ENCODE measurements at places on chromosomes 2 and 18.

- DNase-seq = no peak
Measured at GRCh38 chr2:72149556-72150156, 2.0 kb upstream of the CYP26B1 start.

DNA sequence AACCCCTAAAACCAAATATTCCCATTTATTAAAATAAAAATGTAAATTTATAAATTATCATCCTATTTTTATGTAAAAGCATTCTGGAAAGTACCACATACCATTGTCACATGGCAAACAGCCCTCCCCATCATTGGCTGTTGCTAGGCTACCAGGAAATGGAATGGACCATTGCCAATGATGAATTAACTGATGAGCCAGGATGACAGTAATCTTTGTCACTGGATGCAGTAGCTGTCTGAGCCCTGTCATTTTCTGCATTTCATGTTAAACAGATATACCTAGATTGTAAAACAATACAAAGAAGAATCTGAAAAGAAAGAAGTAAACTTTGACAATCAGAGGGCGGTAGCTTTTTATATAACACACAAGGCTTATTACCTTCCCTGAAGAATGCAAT is 641.4 kb downstream of the BCL11A start:
- no peak for DNase-seq

DNA sequence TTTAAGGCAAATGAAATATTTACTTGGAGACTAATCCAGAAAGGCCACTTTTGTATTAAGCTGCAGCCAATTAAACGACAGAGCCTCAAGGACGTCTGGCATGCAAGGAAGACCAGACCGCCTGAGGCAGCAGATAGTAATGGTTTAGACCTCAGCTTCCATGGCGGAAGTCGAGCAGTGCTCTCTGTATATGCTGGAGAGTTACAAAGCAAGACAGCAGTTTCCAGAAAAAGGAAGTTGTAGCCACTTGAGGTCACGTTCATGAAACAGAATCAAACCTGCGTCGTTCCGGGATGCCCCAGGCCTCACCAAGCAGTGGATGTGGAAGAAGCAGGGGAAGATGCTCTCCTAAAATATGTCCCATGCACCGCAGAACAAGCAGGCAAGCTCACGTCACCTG is 142.0 kb downstream of the PTGR3 start:
- DNase-seq = no peak

GRCh38 chr2:200318940-200319435 is 12.5 kb downstream of the SPATS2L start:
- no peak for DNase-seq

Measured in heart left ventricle (tissue), 16 donors.